ENCODE measurements at places on chromosomes 4 and X.
A peak's percentile ranks its signal among the peaks of the same experiment; 100 is the strongest.

- no peak for DNase-seq
Measured at GRCh38 chrX:14738643-14739042, 134.2 kb downstream of the FANCB start.

GRCh38 chr4:78441756-78442155 is 109.8 kb upstream of the ANXA3 start:
- no peak for DNase-seq

- DNase-seq = no peak
Measured at GRCh38 chr4:30386266-30386895, 333.8 kb upstream of the PCDH7 start.

DNA sequence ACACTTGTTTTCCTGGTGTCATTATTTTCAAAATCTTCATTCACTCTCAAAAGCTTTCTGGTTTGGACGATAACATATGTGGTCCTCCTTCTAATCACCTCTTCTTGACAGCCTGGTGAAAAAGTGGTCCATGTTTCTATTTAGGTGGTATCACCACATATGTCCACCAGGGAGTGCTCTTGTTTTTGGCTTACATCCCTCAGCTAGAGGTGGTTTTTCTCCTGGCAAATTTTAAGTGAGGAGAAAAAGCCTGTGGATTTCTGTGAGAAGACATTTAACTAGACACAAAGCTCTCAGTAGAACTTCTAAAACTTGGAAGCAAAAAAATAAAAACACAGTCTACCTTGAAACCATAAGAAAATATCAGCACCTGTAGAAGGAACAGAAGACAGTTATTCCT is 58.0 kb upstream of the FRMPD4 start:
- peak; percentile 2 for DNase-seq

GRCh38 chr4:145840162-145840768 is 98.4 kb downstream of the ZNF827 start:
- DNase-seq = peak; percentile 52
